ENCODE measurements at places on chromosomes 7 and 10.

DNA sequence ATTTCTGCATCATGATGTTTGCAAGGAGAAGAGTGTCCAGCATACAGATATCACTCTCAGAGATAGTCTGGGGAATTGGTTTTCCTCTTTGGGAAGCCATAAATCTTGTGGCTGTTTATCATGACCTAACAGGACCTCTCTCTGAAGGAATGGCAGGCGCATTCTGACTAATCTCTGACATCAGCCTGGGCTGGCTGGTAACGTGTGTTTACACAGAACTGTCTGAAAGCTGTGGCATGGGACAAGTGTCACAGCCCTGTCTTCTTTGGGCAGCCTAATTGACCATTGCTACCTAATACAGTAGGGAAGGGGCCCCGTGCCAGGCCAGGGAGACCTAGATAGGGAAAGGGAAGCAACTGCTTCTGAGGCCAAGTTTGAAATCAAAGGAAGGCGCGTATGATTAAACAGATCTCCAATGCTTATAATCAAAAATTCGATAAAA, 73.9 kb upstream of the CABCOCO1 start:
- DNase-seq, result peak; percentile 19

DNA sequence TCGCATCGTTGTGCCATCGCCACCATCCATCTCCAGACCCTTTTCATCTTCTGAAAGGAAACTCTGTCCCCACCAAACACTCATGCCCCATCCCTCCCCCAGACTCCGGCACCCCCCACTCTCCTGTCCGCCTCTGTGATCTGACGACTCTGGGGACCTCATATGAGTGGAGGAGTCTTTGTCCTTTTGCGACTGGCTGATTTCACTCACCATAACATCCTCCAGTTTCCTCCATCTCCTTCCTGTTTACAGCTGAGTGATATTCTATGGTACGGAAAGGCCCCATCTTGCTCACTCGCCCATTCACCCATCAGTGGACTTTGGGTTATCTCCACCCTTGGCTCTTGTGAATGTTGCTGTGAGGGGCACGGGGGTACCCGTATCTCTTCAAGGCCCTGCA, 11.8 kb upstream of the INSIG1 start:
- DNase-seq, result no peak

- no peak for DNase-seq
Observed at GRCh38 chr7:140624392-140625191, 16.0 kb downstream of the DENND2A start.

DNA sequence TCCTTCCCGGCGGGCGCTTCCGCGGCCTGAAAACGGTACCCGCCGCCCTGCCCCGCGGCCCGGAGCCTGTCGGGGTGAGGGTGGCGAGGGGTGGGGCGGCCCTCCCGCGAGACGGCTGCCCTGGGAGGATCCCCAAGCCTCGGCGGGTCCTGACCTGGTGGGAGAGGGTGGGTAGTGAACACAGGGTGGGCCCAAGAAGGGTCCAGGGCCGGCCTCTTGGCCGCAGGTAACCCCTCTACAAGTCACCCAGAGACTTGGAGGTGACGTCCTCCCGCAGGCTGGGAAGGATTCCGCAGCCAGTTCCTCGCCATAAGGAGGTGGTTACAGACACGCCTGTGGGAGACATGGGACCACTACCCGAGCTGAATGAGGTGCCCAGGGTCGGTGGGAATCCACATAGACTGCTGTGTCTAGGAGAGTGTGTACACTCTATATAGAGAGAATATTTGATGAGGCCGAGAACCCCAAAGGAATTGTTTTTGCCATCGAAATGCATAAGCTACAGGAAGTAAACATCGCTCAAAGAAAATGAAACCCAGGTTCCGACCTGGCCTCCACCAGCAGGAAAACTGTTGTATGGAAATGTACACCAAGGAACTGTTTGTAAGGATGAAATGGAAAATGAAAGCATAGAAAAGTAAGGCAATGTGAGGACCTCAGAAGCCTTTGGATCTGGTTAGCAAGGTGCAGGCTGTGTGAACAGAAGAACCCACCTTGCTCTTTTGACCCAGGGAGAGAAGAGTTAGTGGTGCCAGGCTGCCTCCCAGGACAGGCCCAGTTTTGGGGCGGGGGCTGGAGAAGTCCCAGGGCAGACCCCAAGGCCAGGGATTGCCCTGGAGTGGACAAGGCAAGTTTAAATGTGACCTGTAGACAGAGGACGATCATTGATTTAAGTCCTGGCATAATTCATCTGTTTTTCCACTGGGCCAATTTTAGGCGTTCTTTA, 659 bp downstream of the OPTN start:
- peak; percentile 19 for DNase-seq

GRCh38 chr10:22338931-22339330, 6.4 kb upstream of the SPAG6 start:
- DNase-seq, result no peak

DNA sequence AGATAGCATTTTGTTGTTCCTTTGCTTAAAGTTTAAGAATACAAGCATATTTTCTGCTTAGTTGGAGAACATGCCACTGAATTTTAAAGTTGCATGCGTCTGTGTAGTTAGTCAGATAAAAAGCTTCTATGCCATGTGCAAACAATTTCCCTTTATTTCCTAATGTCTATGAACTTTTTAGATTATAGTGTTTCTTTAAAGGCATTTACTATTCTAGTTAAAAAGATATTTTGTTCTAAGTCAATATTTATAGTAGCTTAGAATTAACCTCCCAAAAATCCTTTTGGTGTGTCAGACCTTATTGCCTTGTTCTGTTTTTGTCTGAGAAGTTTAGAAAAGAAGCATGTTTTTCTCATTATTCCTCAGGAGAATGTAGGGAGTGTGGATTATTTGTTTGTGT, 99.0 kb upstream of the GATA3 start:
- DNase-seq, result no peak
